CD8-positive, alpha-beta memory T cell (primary cell): ENCODE measurements at places on chromosomes 4 and X. TPM values are rescaled to one million over a fixed set of nuclear protein-coding genes. Genes with fewer than 3 reads are reported as not detected.

Gene FUNDC2
- total RNA-seq: 104 TPM

Gene RPL39
- 2,451 TPM for total RNA-seq

Gene NXF2
- not detected for total RNA-seq

Gene HSFX4
- total RNA-seq: not detected

Gene LINC00632
- not detected for total RNA-seq

Gene FRG2
- total RNA-seq: 0.59 TPM

Gene ENAM
- not detected for total RNA-seq

Gene TMEM144
- total RNA-seq: 0.07 TPM

Gene NXF3
- not detected for total RNA-seq

Gene MAGEA10
- not detected for total RNA-seq

Gene GPRIN3
- 16.2 TPM for total RNA-seq

Gene TEX13C
- not detected for total RNA-seq

Gene MPC1L
- not detected for total RNA-seq

Gene ADAMTS3
- not detected for total RNA-seq

Gene SAGE1
- total RNA-seq: not detected

Gene AP1AR
- 23.2 TPM for total RNA-seq

Gene AFF2
- total RNA-seq: 0.27 TPM

Gene MTNR1A
- total RNA-seq: not detected

Gene PFKFB1
- 0.53 TPM for total RNA-seq

Gene USP17L25
- not detected for total RNA-seq

Gene VSIG1
- 3.1 TPM for total RNA-seq

Gene ARAP2
- total RNA-seq: 49.9 TPM

Gene GBA3
- not detected for total RNA-seq

Gene VCX2
- total RNA-seq: not detected

Gene CLDN22
- total RNA-seq: not detected

Gene TEC
- 1.6 TPM for total RNA-seq

Gene CYBB
- 3.0 TPM for total RNA-seq

Gene DKK2
- not detected for total RNA-seq

Gene C1GALT1C1
- 16.6 TPM for total RNA-seq

Gene CRMP1
- not detected for total RNA-seq

Gene USP17L12
- not detected for total RNA-seq

Gene FAM156B
- 11.6 TPM for total RNA-seq

Gene RBM46
- total RNA-seq: not detected

Gene FAM47A
- total RNA-seq: not detected

Gene ARHGEF38
- total RNA-seq: not detected

Gene ITM2A
- 107 TPM for total RNA-seq

Gene TIGD4
- 0.60 TPM for total RNA-seq

Gene GUCY1B1
- total RNA-seq: not detected

Gene FOXO4
- 13.8 TPM for total RNA-seq

Gene UGT2B17
- not detected for total RNA-seq

Gene CXCL11
- 0.18 TPM for total RNA-seq

Gene DAPP1
- total RNA-seq: 20.9 TPM

Gene GAGE12F
- not detected for total RNA-seq

Gene GPR82
- total RNA-seq: 0.89 TPM

Gene PRKG2
- total RNA-seq: 0.58 TPM

Gene EPGN
- not detected for total RNA-seq

Gene INTS12
- 21.8 TPM for total RNA-seq

Gene REPS2
- 0.49 TPM for total RNA-seq
